ENCODE measurements at places on chromosomes 5 and 9.

DNA sequence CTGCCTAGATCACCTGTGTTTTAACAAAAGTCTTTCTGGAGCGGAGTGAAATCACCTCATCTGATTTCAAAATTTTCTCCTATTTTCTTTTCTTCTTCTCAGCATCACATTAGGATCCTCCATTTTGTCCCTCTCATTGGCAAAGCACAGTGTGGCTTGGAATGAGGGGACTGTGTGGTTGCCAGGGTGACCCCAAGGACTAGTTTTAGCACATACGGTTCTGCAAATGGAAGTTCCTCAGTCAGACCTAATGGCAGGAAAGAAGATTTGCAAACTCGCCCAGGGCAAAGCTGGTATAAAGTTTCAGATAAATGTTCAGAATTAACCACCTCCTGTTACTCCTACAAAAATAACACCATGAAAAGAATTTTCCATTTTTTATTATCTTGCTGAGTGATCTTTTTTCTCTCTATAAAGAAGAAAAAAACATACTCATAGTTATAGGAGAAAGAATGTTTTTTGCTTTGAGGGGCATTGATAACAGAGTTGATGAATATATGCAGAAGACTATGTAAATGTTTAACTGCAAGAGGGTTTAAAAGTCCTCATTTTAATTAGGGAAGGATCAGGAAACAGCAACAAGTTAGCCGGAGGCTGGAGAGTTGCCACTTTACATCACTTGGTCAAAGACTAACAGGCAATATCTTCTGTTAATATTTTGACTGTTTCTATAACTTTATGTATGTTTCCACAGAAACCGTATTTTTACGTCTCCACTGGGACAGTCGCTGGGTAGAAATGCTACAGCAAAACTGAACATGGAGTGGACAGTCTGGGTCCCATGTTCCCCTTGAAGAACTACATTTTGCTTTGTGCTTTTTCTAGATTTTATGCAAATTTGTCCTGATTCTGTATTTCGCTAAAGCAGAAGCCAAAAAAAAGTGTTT, 257.8 kb downstream of the NR2F1-AS1 start:
- no peak for DNase-seq

GRCh38 chr5:27908341-27908740, 870.0 kb upstream of the CDH9 start:
- DNase-seq = no peak

DNA sequence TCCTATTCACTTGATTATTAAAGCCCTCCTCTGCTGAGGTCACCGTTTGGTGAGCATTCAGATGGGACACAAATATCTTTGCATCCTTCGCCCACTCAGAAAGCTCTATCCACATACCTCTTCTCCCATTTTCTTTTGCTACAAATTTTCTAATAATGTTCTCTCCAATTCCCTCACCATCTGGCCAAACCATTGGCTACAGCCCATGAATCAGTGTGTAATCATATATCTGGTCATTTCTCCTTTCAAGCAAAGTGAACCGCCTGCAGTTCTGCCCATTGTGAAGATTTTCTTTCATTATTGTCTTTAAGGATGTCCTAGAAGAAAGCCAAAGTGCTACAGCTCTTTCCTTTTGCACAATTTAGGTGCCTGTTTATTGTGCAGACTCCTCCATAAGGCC, 54.2 kb upstream of the DAPK1 start:
- no peak for DNase-seq

DNA sequence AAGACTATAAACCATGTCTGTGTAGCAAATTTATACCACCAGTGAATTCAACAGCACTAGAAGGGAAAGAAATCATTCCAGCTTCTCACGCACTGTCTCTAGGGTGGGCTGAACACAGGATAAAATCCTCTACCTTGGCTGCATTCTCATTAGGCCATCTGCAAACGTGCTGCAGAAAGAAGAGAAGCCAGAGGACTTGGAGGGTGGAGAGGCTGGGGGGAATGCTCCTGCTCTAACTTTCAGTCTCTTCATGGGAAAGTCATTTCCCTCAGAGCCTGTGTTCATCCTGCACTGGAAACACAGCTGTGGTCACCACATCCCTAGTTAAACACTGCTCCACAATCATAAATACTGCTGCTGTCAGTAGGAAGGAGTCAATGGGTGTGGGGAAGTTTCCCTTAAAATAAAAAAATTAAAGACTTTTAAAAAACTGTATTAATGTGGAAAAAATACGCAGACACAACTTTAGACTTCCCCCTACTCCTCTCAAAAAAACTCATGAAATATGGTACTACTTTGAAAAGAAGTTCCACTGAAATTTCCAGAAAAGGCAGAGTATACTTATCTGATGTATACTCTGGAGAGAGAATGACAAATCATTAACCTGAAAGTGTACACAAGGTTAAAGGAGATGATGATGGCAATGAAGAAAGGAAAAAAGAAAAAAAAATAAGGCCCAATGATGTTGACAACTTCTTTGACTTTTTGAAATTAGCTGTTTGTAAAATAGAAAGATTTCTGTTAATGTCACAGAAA, 46.8 kb downstream of the LHFPL2 start:
- DNase-seq = no peak

DNA sequence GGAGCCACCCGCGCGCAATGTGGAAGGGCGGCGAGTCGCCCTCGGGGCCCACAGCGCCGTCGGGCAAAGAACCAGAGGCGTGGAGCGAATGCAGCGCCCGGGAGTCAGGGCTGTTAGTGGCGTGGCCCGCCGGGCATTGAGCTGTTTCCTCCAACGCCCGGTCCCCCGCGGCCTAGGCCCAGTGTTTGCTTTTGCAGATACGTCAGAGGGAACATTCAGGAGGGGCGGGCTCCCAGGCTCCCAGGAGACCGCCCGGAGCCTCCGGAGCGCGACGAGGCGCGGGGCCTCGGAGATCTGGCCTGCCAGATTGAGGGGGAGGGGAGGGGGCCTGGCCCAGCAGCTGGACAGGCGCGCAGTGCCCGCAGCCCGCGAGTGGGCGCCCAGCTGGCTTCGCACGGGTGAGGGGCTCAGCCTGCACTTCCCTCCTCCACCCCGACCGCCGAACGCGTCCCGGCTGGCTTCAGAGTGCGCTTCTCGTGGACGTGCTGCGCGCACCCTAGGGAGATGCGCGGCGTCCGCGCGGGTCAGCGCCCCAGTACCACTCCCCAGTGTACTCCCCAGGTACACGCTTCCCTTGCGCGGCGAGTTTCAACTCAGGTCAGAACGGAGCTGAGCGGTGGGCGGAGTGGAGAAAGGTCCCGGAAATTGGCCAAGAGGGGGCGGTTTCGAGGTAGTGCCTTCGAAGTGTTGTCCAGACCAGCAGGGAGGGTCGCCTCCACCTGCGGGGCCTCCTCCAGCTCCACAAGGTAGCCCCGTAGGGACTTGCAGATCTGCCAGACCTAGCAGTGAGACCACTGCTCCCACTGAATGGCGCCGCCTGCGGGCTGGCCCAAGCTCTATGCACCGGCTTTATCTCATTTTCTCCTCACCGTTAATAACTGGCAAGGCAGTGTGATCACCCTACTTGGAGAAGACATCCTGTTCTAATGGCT, 130.4 kb downstream of the TMEM174 start:
- DNase-seq = no peak

DNA sequence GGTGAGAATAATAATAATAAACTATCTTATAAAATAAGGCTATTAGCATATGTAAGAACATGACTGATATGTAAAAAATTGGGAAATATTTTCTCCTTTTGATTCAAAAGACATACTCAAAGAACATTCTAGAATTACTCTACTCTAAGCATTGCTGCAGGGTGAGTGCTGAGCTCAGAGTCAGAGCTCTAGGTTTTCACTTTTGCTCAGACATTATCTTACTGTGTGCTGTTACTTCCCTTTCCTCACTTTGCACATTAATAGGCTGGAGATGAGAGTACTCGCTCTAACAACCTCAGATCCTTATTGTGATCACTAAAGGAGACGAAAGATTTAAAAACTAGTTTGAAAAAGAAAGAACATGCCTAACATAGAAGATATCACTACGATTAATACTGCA, 99.4 kb upstream of the C9orf72 start:
- DNase-seq = no peak

DNA sequence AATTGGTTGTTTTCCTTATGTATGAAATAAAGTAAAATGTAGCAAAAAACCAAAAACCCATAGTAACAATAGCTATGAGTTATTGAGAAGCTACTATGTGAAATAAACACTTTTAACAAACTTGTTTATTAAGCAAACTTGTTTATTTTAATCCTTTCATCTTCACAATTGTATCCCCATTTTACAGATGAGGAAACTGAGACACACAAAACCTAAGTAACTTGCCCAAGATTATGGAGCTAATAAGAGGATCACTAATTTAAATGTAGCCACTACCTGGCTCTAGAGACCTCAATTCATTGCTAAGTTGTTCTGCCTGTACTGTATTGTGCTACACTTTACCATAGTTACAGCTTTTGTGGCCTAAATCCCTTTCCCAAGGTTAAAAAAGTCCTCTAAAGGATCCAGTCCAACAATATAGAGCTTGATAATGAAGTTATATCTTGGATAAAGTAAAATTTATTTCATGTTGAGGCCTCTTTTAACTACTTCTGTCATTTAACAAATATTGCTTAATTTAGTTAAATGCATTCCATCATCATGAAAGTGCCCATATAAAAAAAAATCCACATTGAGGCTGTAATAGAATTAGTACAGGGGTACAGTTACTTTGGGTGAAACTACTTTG, 22.1 kb downstream of the HOMER1 start:
- DNase-seq = no peak

DNA sequence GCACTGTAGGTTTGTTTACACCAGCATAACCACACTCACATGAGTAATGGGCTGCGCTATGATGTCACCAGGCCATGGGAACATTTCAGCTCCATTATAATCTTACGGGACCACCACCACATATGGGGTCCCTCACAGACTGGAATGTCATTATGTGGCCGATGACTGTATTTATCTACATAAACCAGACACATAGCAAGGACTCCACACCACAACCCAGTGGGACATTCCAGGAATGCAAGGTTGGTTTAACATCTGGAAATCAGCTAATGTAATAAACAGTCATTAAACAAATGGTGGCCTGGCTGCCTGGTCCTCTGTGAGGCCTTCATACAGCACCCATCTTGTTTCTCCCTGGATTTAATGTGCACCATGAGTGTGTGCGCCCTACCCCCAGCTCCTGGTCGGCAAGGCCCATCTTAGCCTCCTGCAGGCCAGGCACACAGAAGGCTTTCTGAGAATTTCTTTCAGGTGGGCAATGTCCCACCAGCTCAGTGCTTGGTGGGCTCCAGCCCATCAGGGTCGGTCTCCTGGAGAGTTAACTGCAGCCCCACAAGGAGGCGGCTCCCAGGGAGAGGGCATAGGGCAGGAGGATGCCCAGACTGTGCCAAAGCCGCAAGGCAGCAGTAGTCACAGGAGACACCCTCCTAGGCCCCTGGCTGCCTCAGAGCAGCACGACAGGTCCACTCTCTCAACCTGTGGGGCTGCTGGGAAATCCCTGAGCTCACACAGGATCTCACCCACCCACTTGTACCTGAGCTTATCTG, 35.9 kb upstream of the SARDH start:
- DNase-seq = no peak

GRCh38 chr9:69243116-69243515, 69.0 kb downstream of the TJP2 start:
- no peak for DNase-seq

- DNase-seq = no peak
Measured at GRCh38 chr5:25570067-25570583, 925.3 kb upstream of the CDH10 start.

GRCh38 chr5:88203981-88204750, 64.5 kb downstream of the TMEM161B start:
- no peak for DNase-seq

- DNase-seq = no peak
Measured at GRCh38 chr9:135229701-135230385, 142.4 kb downstream of the OLFM1 start.

DNA sequence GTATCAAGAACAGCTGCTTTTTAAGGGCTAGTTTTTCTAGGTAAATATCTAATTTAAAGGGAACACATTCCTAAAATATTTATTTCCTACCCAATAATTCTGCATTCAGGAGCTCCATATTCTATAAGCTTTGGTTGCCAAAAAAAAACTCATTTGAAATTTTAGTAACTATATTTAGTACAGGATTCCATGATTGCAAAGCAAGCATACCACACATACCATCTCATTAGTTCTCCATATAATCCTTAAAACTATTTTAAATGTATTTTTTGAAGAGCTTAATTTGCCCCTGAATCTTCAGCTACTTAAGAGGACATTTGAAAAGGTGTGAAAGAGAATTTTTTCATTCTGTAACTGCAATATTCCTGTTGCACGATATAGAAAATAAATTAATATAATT, 877.0 kb downstream of the NR2F1-AS1 start:
- no peak for DNase-seq

- DNase-seq = no peak
Measured at GRCh38 chr9:78038620-78039300, 7.1 kb upstream of the GNAQ start.

- no peak for DNase-seq
Measured at GRCh38 chr9:4689687-4690104, 10.3 kb downstream of the CDC37L1 start.

GRCh38 chr5:52856564-52856963, 68.8 kb downstream of the ITGA1 start:
- DNase-seq = no peak

Measured in vagina (tissue), 2 donors.